Colonic mucosa (tissue), 4 donors: ENCODE measurements at places on chromosomes 7 and 10.

- DNase-seq: no peak
These were observed 683.8 kb upstream of the ANKRD30A start for GRCh38 chr10:36441557-36441956.

DNA sequence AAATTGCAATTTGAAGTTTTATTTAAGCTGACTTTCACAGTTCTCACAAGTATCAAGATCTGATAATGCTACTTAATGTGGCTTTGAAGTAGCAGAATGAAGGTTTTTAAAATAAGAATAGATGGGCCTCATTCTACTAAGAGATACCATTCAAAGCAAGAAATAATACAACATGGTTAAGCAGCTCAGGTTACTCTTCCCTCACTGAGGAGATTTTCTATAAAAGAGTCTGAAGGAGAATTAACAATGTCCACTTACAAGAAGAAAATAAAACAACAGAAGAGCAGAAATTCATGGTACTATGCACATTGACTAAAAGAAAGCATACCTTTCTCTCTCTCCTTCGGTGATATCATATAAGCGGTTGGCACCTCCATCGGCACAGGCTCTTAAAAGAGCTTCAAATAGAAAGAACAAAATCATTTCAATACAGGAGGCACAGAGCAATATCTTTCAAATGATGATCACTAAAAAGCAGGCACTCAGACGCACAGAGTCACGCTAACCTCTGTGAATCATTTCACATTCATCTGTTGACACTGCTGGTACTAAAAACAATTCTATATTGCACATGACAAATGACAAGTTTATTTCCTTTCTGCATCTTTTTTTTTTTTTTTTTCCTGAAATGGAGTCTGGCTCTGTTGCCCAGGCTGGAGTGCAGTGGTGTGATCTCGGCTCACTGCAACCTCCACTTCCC, 153.1 kb downstream of the TPK1 start:
- DNase-seq: no peak

- DNase-seq: no peak
These were observed 553.6 kb downstream of the TNS3 start for GRCh38 chr7:47028284-47028683.

GRCh38 chr7:130875-131780, 61.2 kb upstream of the FAM20C start:
- no peak for DNase-seq

GRCh38 chr7:71770269-71770907, 638.4 kb downstream of the GALNT17 start:
- no peak for DNase-seq

DNA sequence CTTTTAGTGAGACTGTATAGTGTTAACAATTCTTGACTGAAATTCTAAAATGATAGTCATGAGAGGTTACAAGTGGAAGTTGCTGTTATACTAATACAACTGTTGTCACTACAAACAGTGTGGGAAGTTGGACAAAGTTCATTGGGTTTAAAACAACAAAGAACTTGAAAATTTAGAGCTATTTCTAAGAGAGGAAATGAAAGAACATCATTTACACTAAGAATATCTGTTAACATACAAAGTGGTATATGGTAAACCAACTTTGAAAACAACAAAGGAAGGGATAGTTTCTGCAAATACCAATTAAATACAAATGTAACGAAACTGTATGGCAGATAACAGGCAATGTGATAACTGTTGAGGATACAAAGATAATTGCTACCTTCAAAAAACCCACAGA, 11.6 kb downstream of the MTPN start:
- DNase-seq: no peak

- no peak for DNase-seq
These were observed 75.1 kb downstream of the EMX2 start for GRCh38 chr10:117617659-117618058.

DNA sequence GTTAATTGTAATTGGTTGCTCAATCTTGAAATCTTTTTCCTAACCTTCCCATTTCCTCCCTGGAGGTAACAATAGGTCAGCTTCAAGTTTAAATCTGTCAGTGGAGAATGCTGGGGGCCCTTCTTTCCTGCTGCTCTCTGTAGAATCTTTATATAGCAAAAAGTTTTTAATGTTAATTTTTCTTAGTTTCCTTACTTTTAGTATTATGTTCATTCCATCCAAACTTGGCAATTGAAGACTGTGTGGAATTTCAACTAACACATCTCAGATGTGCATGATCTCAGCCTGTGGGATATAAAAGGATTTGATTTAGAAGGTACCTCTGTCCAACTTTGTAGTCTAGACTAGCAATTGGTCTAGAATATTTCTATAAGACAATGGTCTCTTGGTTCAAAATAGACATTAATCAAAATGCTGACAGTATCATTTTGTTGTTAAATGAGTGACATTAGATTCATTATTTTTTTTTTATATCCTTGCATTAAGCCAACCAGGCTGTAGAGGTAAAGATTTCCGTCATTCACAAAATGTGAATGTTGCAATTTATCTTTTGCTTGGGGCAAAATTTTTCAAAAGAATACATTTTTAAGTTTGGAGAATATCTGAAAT, 100.4 kb upstream of the SEMA3A start:
- DNase-seq: no peak

DNA sequence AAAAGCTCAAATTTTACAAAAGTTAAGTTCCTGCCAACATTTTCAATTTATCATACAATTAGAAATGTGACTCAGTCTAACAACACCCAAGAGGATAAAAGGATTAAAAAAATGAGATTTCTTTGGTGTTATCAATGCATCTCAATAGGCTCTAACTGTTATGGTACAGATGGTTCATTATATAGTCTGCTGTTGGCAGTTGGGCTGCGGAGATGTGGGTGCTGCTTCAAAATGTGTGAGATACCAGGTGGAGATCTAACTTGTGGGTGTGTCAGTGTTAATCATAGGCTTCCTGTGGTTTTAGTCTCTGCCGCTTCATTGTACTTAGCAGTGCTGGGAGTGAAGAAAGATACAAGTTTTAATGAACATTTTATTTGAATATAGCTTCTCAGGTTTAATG, 231.2 kb downstream of the EXOC4 start:
- DNase-seq: no peak
